ENCODE measurements at places on chromosomes 3 and 15.

GRCh38 chr3:100113723-100114412 lies 433 bp downstream of the FILIP1L start:
- DNase-seq, result no peak

DNA sequence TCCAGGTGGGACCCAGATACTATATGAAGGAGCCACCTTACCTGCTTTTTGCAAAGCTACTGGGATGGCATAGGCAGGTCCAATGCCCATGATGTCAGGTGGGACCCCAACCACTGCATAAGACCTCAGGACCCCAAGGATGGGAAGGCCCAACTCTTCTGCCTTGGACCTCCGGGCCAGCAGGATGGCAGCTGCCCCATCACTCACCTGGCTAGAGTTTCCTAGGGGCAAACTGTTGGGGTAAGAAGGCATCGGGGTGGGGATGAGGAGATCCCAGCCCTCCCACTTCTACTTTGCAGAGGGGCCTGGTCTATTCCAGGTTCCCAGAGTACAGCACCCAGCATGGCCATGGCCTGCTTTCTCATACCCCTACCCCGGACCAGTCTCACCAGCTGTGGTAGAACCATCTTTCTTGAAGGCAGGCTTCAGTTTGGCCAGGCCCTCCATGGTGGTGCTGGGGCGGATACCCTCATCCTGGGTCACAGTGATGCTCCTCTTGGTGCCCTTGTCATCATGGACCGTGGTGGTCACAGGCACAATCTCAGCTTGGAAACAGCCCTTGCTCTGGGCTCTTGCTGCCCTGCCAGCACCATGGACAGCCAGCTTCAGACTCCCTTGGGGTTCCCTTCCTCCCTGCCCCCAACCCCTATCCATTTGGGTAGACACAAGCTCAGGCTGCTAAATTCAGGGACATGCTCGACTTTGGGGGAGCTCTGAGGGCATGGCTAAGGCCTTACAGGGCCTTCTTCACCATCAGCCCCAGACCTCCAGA lies 10.6 kb downstream of the ACAA1 start:
- no peak for DNase-seq

- no peak for DNase-seq
Observed at GRCh38 chr3:81951106-81951505, 189.7 kb upstream of the GBE1 start.

GRCh38 chr15:65085990-65086679 lies 9.6 kb downstream of the KBTBD13 start:
- no peak for DNase-seq

GRCh38 chr3:107956991-107957900 lies 133.6 kb downstream of the CD47 start:
- peak; percentile 56 for DNase-seq

DNA sequence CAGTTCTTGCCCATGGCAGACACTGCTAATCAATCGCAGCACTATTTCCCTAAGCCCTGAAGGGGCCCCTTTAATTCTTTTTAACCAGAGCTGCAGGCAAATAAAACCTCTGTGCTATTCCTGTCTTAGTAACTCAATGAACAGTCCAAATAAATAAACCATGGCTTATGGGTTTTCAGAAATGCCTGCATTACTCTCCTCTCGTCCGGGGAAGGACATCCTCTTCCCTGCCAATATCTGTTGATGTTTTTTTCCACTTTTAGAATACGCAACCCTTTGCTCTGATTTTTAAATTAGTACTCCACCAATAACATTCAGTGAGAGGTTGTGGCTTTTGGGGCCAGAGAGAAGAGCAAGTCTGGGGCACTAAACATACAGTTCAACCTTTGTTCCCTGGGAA lies 35.2 kb upstream of the PRICKLE2 start:
- DNase-seq, result no peak

GRCh38 chr3:151262871-151263525 lies 15.3 kb downstream of the P2RY14 start:
- no peak for DNase-seq

- DNase-seq, result no peak
Observed at GRCh38 chr3:38396861-38397260, 50.3 kb downstream of the XYLB start.

- DNase-seq, result peak; percentile 38
Observed at GRCh38 chr15:75727851-75728715, 15.4 kb upstream of the CSPG4 start.

DNA sequence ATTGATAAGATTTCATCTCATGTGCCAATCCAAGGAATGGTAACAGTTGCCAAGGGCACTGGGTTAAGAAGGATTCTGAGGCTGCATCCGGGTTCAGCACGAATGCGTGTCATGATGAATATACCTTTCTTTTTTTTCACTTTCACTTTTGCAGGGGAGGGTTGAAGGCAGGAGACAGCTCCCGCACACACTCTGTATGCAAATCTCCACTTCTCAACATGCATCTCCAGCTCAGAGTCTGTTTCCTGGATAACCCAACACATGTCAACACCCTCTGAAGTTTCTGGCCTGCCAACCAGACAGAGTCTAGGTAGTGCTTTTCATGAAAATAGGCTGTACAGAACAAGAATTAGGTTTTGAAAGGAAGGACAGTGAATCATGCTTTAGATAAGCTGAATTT lies 21.6 kb downstream of the B4GALT4 start:
- no peak for DNase-seq

- DNase-seq, result no peak
Observed at GRCh38 chr3:29805757-29806156, 524.9 kb downstream of the RBMS3 start.

- no peak for DNase-seq
Observed at GRCh38 chr15:80260551-80260950, 8.5 kb upstream of the CTXND1 start.

DNA sequence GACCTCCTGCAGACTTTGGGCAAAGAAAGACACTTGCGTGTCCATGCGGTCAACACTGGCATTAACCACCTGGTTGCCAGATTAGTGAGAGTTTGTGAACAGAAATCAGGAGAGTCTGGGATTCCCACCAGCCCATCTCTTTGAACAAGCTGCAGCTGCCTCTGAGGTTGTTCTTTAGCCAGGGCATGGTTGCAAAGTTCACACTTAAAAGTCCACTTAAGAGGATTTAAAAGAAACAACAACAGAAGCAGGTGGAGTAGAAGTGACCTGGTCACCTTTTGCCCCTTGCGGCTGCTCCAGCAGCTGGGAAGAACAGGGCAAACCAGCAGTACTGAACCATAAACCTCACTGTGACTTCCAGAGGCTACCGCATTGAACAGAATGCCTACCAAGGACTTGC lies 97.3 kb downstream of the FOXB1 start:
- no peak for DNase-seq

- DNase-seq, result no peak
Observed at GRCh38 chr15:77817434-77817833, 184.7 kb upstream of the LINGO1 start.

DNA sequence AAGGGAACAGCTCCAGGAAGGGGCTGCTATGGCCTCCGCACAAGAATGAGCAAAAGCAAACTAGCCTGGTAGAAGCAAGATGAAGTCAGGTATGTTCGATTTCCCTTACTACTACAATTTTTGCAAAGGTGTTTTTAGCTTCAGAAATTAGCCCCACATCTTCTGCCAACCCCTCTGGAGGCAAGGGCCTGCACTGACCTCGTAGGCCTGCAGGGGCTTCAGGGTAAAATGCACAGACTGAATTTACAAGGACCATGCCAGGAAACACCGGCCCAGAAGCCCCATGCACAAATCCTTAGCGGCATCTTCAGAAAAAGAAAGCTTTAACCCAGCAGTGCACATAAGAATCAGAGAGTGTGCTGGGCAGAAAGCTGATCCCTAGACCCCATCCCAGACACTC lies 53.0 kb downstream of the SLC6A1 start:
- no peak for DNase-seq

DNA sequence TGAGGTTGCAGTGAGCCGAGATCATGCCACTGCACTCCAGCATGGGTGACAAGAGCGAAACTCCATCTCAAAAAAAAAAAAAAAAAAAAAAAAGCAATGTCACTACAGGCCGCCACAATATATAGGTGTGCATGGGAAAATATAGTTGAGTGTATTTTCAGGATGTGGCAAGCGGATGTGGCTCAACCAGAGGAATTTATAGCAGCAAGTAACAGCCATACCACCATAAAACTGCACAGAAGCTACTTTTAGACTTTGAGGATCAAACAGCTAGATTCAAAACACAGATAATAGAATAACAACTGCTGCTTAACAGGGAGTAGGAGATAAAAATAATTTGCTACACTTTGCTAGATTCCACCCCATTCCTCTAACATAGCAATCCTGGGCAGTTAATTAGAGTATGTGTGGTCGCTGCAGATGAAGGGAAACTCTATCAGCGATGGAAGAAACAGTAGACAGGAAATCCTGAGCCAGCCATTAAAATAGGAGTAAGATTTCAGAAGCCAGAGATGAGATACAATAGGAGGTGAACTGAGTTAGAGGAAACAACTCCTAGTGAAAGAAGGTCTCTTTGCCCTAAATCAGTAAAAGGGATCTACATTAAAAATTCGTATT lies 318.7 kb upstream of the STT3B start:
- DNase-seq, result no peak

DNA sequence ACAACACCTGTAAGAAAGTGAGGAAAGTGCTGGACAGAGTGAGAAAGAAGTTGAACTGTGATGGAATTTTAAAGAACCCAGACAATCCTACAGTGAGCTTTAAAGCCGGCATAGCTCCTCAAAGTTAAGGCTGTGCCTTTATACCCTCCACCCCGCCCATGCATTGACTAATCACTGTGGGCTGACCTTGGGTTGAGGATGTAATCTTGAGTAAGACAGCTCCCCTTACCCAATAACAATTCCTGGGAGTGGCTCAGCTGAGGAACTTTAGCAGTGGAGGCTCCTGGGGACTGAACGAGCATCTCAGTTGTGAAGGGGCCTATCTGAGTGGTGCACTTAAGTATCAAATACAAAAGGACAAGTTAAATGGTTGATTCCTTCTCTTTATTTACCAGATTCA lies 35.7 kb upstream of the ZNF770 start:
- DNase-seq, result no peak

GRCh38 chr15:73142802-73143762 lies 90.8 kb downstream of the NEO1 start:
- no peak for DNase-seq

DNA sequence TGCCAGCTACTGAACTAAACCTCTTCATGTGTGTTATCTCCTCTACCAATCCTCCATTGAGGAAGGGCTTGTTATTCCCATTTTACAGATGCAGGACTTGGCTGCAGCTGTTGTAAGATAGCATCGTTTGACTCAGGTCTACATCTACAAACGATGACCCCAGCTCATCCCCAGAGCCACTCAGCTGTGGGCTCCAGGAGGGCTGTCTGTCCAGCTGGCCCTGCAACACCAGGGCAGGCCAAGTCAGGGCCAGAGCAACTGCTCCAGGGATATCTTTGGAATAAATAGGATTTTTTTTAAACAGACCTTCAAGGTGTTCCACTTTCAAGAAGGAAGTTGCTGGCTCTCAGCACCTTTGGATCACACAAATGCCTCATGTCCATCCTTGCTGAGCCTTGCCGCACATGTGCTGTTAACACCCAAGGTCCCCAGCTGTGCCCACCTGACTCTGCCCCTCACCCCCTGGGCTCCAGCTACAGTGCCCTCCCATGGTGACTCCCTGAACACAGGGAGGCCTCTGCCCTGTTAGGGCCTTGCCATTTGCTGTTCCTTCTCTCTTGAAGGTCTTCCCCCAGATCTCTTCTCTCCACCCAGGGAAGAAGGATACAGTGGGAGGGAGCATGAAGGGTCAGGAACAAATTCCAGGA lies 31.0 kb downstream of the ALDH1L1 start:
- no peak for DNase-seq

GRCh38 chr15:98547741-98548138 lies 100.6 kb upstream of the IGF1R start:
- DNase-seq, result no peak

- DNase-seq, result peak; percentile 8
Observed at GRCh38 chr15:44710236-44711095, 657 bp downstream of the PATL2 start.

- no peak for DNase-seq
Observed at GRCh38 chr15:51405693-51406523, 64.5 kb downstream of the GLDN start.

- no peak for DNase-seq
Observed at GRCh38 chr15:73495181-73495580, 52.2 kb downstream of the REC114 start.

- DNase-seq, result no peak
Observed at GRCh38 chr3:187667526-187667925, 2.7 kb downstream of the SST start.

DNA sequence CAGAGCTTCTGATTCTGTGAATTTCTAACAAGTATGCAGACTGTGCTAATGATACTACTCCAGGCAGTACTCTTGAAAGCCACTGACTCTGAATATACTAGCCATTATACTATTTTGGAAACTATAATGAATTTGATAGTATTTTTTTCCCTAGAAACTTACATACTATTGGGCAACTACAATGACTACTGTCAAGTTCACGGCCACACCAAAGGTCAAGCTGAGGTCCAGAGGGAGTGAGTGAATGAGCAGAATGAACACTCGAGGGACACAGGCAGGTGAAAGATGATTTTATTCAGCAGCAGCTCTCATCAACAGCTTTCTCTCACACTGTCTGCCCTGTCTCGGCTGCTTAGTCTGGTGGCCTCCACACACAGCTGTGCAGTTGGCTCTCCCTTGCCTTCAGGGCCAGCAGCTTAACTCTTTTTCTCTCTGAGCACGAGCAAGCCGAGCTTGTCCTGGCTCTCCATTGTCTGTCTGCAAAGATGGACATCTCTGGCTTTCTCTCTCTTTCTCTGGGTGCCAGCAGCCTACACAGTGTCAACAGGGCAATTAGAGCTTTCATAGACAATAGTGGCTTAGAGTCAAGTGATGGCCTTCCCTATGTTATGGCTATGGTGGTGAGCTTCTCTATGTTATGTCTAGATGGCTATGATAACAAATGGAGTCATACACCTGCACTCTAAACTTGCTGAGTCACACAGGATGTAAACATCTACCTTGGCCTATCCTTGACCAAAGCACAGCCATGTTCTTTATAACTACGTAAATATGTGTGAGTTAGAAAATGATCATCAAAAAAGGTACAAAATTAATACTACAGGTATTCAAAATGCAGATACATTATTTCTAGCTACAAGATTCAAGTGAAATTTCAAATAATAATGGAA lies 362.4 kb downstream of the CGGBP1 start:
- no peak for DNase-seq

DNA sequence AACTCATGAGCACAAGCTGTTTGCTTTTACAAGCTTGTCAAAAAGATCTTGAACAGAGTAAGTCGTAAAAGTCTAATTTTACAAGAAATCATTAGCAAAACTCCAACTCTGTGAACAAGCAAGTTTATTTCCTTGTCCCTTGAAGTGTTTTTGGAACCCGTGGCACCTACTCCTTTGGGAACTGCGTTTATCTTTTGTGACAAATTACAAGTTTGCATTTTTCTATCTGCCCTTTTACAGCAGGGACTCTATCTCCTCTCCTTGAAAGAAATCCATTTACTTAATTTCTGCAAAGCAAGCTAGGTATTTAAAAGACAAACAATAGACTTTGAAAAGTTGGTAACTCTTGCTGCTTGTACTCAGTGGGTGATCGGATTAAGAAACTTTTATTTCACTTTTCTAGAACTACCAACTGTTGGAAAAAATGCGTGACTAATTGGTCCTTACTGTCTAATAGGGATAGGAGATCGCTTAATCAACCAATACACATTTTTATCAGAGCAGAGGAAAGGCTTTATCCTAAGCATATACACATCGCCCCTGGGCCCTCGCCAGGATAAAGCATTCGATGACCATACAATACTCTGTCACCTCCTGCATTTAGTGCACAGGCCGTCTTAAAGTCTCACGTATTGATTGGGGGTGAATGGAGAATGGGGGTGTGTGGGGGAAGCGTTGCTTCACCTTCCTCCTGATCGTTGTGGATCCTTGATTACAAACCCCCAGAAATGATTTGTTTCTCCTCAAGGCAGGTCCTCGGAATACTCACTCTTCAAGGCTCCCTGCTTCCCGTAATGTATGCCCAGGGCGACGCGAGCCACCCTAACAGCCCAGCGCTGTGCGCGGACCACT lies 1.7 kb downstream of the PRTG start:
- no peak for DNase-seq

Measured in amygdala (tissue), 56 donors.